ENCODE measurements at places on chromosomes 5 and 9. TPM values are rescaled to one million over a fixed set of nuclear protein-coding genes. Genes with fewer than 3 reads are reported as not detected.

ORM1 gene
- not detected for total RNA-seq

USP20 gene
- total RNA-seq = 111 TPM

PTPRD gene
- not detected for total RNA-seq

PCDHGA6 gene
- 0.33 TPM for total RNA-seq

EGFLAM gene
- not detected for total RNA-seq

PRDM9 gene
- not detected for total RNA-seq

WDR38 gene
- total RNA-seq = not detected

CMYA5 gene
- 0.22 TPM for total RNA-seq

LSM11 gene
- 6.1 TPM for total RNA-seq

EPB41L4B gene
- total RNA-seq = not detected

DBH gene
- total RNA-seq = not detected

ZBED3 gene
- total RNA-seq = 3.8 TPM

MSX2 gene
- total RNA-seq = not detected

FRMD3 gene
- 1.2 TPM for total RNA-seq

IL4 gene
- total RNA-seq = not detected

TNFAIP8 gene
- total RNA-seq = 121 TPM

PLEKHG4B gene
- 0.03 TPM for total RNA-seq
